ENCODE measurements at places on chromosomes 16 and 17.

DNA sequence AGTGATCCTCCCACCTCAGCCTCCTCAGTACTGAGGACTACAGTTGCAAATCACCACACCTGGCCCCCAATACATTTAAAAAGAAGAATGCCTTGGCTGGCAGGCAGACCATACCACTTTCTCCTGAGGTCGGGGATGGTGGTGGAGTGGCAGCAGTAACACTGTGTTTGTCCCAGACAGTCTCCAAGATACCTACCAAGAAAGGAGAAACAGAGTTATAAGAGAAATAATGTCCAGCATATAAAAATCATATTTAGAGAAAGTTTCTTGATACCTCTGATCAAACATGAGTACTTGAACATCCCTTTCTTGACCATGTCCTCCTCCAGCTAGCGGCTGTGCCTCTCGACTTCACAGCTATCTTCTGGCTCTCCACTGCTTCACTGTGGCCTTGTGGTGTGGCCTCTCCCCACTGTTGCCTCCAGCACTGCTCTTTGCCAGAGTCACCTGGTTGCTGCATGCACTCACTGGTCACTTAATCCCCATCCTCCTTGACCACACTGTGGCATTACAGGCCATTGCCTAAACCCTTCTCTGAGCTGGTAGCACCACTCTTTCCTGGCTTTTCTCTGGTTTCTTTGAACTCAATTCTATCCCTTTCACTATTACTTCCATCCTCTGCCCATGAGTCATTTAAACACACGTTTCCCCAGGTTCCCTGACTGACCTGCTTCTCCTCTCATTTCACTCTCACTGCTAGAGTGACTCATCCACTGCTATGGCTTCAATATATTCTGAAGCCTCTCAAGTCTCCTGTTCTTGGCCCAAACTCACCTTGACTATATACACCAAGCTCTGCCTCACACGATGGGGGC lies 45.2 kb downstream of the XPO6 start:
- peaks cover 55% of the 10 kb centered on the region for H3K36me3 ChIP-seq
- no peak overlapping the region for H3K27ac ChIP-seq
- no peak for DNase-seq
- no peak overlapping the region for H3K4me3 ChIP-seq
- H3K4me1 ChIP-seq: peaks cover 5% of the 10 kb centered on the region
- no peaks in the 10 kb centered on the region for H3K27me3 ChIP-seq

- no peak overlapping the region for H3K4me3 ChIP-seq
- no peaks in the 10 kb centered on the region for H3K4me1 ChIP-seq
- peak; percentile 4 for DNase-seq
- no peak overlapping the region for H3K27ac ChIP-seq
Observed at GRCh38 chr17:50661795-50662391, 27.2 kb downstream of the ABCC3 start.

GRCh38 chr16:27670071-27670810 lies 120.3 kb downstream of the KATNIP start:
- H3K27me3 ChIP-seq: no peaks in the 10 kb centered on the region
- no peak overlapping the region for H3K4me3 ChIP-seq
- no peak for DNase-seq
- no peaks in the 10 kb centered on the region for H3K36me3 ChIP-seq

DNA sequence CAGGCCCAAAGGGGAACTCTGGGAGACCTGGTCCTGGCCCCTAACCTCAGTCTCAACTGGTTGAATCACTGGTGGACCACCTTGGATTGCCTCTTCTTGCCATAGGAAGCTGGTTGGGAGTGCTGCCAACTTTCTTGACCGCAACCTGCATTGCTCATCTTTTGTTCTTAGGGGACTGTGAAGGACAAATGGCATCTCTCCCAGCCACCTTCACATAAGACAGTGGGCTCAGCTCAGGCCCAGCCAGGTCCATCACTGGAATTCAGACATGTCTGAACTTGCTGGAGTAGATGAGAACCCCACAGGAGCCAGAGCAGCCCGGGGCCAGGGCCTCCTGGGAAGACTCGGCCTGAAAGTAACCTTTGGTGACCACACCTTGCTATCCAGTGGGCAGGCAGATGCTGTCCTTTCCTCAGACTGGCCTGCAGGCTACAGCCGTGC lies 18.8 kb downstream of the ADORA2B start:
- H3K27ac ChIP-seq: no peak overlapping the region
- H3K27me3 ChIP-seq: no peaks in the 10 kb centered on the region
- no peaks in the 10 kb centered on the region for H3K36me3 ChIP-seq
- no peak for DNase-seq
- peaks cover 24% of the 10 kb centered on the region for H3K4me1 ChIP-seq

DNA sequence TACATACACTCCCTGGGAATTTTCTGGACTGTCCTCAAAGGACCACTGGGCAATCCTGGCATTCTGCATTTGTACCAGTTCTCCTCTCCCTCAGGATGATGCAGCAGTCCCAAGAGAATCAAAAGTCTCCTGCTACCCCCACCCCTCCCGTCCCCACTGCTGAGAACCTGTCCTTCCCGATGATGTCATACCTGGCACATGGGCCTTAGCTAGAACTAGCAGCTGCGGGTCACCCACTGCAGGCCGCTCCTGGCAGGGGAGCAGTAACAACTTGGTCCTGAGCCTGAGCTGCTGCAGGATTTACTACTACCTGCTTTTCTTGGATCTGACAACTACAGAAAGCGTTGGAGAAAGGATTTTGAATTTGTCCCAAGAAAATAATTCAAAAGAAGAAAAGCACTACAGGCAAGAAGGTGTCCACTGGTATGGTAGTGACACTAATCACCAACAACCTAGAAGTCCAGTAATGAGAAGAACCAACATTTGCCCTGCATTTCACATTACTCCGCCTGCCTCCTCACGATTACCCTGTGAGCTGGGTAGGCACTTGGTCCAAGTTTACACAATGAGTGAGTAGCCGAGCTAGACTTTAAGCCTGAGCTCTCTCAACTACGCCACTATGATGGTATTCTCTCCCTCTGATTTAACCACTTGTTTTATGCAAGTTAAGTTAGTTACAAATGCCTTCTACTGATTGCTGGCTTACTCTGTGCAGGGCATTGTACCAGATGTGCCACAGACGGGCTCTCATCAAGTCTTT lies 55.3 kb upstream of the ETV4 start:
- H3K36me3 ChIP-seq: no peaks in the 10 kb centered on the region
- no peak overlapping the region for H3K27ac ChIP-seq
- no peak for DNase-seq
- no peak overlapping the region for H3K4me3 ChIP-seq

GRCh38 chr16:87789437-87790291 lies 23.9 kb upstream of the KLHDC4 start:
- H3K36me3 ChIP-seq: no peaks in the 10 kb centered on the region
- H3K4me1 ChIP-seq: no peaks in the 10 kb centered on the region
- DNase-seq: no peak
- no peak overlapping the region for H3K27ac ChIP-seq

DNA sequence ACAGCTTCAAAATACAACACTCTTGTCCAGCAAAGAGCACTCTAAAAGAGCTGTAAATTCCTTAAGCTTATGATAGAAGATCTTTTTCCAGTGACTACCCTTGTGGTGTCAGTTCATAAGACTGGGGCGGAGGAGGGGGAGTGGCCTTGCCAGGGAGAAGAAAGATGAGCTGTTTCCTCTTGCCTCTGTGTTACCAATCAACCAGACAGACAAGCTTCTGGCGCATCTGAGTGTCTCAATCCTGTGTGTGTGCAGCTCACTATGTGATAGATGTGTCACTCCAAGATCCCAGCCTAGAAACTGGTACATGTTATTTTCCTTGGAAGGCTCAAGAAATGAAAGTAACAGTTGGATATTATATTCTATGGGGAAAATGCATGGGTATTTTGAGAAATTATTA lies 167.4 kb upstream of the CACNG3 start:
- H3K27ac ChIP-seq: no peak overlapping the region
- no peak overlapping the region for H3K4me3 ChIP-seq
- no peaks in the 10 kb centered on the region for H3K4me1 ChIP-seq
- peaks cover 3% of the 10 kb centered on the region for H3K36me3 ChIP-seq

- no peaks in the 10 kb centered on the region for H3K27me3 ChIP-seq
- H3K4me3 ChIP-seq: no peak overlapping the region
- DNase-seq: no peak
- H3K4me1 ChIP-seq: no peaks in the 10 kb centered on the region
- no peak overlapping the region for H3K27ac ChIP-seq
- H3K36me3 ChIP-seq: no peaks in the 10 kb centered on the region
Observed at GRCh38 chr16:2385190-2385836, 43.9 kb upstream of the CCNF start.

DNA sequence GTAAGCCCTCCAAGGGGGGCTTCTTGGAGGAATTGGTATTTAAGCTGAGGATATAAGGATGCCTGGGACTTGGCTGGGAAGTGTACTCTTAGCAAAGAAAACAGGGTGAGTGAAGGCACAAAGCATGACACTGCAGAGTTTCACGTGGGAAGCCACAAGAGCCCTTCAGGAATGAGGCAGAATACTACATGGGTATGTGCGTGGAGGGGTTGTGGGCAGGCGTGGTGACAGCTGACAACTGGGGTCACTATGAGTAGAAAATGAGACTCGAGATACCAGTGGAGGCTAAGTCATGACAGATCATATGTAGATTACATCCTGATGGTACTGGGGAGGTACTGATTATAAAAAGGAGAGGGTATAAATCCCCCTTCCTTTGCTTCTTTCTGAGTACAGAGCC lies 78.1 kb upstream of the XYLT1 start:
- H3K27ac ChIP-seq: no peak overlapping the region
- no peaks in the 10 kb centered on the region for H3K27me3 ChIP-seq

- DNase-seq: no peak
- H3K27me3 ChIP-seq: no peaks in the 10 kb centered on the region
- no peaks in the 10 kb centered on the region for H3K4me1 ChIP-seq
Observed at GRCh38 chr17:27207073-27207513, 86.8 kb upstream of the WSB1 start.

DNA sequence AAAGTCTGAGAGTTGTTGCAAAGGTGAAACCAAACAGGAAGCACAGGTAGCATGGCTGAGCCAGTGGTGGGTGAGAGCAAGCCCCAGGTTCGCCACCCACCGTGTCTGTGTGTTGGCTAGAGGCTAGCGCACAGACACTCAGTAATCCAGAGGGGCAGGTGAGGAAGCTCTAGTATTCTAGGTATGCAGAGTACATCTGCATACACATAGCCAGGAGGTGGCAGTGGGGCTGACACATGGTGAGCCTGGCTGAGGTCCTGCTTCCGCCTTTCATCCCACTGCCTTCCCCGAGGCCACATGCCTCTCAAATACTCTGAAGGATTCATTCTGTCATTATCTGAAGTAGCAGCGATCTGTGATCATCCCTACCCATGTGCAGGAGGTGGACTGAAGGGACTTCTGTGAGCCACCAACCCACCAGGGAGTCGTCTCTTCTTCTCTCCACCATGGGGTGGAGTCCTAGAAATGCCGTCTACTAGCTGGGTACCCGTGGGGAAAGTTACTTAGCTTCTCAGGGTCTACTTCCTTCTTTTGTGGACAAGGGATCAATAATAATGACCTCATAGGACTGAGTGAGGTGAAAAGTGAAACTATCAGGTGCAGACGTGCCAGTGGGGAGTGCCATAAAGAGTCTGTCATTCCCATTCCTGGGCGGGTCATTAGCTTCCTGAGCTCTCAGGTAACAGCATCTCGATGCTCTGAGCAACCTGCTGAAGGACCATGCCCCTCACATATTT lies 36.0 kb upstream of the ICAM2 start:
- no peak overlapping the region for H3K27ac ChIP-seq
- no peaks in the 10 kb centered on the region for H3K27me3 ChIP-seq
- H3K4me1 ChIP-seq: peaks cover 26% of the 10 kb centered on the region
- peaks cover 68% of the 10 kb centered on the region for H3K36me3 ChIP-seq

- no peak overlapping the region for H3K4me3 ChIP-seq
- peaks cover 4% of the 10 kb centered on the region for H3K36me3 ChIP-seq
- no peak overlapping the region for H3K27ac ChIP-seq
- no peak for DNase-seq
- no peaks in the 10 kb centered on the region for H3K4me1 ChIP-seq
- H3K27me3 ChIP-seq: peaks cover 2% of the 10 kb centered on the region
Observed at GRCh38 chr17:29069526-29070041, 26.6 kb downstream of the PIPOX start.

- no peaks in the 10 kb centered on the region for H3K36me3 ChIP-seq
- no peak for DNase-seq
- no peaks in the 10 kb centered on the region for H3K27me3 ChIP-seq
- no peaks in the 10 kb centered on the region for H3K4me1 ChIP-seq
- H3K4me3 ChIP-seq: no peak overlapping the region
Observed at GRCh38 chr16:10069374-10069773, 112.9 kb downstream of the GRIN2A start.

DNA sequence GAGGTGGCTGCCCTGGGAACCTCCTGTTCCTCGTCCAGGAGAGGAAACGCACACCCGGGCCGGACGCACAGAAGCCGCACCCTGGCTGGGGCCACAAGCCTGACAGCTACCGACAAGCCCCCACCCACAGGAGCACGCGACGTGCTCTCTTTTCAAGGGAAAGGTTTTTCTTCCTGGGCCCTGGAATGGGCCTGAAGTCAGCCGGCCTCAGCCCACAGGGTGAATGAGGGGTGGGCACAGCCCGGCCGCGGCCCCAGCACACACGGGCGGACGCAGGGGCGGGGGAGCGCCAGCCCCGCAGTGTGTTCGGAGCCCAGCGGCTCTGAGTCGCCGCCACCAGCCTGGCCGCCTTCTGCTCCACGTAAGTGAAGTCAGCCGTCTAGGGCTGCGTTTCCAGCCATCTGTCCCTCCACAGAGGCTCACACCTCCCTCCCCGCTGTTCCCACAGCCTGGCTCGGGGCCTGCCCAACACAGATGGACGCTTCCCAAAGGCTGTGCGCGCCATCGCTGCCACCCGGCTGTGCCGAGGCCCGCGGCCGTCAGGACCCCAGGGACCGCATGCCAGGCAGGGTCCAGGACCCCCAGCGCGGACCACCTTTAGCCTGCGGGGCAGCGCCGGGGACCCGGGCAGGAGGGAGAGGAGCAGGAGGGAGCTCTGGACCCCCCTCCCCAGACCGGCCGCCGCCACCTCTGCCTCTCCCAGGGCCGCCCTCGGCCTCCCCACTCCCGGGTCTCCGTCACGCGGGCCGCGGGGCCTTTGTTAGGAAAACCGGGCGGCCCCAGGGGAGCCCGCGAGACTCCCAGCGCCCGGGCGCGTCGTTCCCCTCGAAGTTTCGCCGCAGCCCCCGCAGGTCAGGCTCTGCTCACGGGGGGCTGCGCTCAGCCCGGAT lies 36.8 kb downstream of the CBFA2T3 start:
- peak overlapping the region; percentile 74 for H3K27ac ChIP-seq
- H3K4me3 ChIP-seq: peak overlapping the region; percentile 88
- DNase-seq: no peak
- no peaks in the 10 kb centered on the region for H3K27me3 ChIP-seq

GRCh38 chr17:63275318-63275970 lies 170.7 kb downstream of the CYB561 start:
- H3K4me1 ChIP-seq: no peaks in the 10 kb centered on the region
- no peaks in the 10 kb centered on the region for H3K36me3 ChIP-seq
- no peaks in the 10 kb centered on the region for H3K27me3 ChIP-seq
- no peak overlapping the region for H3K4me3 ChIP-seq

GRCh38 chr16:14454391-14454790 lies 175.7 kb downstream of the PARN start:
- no peak overlapping the region for H3K4me3 ChIP-seq
- DNase-seq: no peak
- no peaks in the 10 kb centered on the region for H3K27me3 ChIP-seq
- no peaks in the 10 kb centered on the region for H3K36me3 ChIP-seq

Data from thymus (tissue), 14 donors.